ENCODE measurements at places on chromosomes 1 and 21.

DNA sequence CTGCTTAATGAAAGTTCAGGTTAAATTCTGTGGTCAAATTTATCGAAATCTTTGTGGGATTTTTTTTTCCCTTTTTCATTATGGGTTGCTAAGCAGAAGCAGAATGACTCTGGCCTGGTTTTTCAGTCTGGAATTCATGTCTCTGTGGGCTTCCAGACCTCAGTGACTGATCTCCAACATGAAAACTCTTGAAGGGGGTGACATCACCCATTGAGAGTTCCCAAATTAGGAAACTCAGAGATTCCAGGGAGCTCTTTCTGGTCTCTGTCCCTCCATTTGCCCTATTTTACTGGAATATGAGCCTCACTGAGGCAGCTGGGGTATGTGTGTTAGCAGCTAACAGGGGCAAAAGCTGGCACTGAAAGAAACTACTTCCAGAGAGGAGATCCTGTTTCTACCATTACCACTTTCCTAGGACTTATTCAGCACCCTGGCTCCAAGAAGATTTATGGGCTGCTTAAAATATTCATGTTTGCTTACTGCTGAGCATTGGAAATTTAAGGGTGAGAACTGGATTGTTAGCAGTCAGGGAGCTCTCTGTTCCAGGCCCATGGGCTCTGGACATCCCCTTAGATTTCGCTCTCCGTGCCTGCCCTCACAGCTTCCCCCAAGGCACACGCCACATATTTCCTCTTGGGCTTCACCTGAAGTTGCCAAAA, 203.4 kb upstream of the SPAG17 start:
- no peak for DNase-seq

- DNase-seq = no peak
Observed at GRCh38 chr1:54499360-54500106, 48.5 kb upstream of the ACOT11 start.

DNA sequence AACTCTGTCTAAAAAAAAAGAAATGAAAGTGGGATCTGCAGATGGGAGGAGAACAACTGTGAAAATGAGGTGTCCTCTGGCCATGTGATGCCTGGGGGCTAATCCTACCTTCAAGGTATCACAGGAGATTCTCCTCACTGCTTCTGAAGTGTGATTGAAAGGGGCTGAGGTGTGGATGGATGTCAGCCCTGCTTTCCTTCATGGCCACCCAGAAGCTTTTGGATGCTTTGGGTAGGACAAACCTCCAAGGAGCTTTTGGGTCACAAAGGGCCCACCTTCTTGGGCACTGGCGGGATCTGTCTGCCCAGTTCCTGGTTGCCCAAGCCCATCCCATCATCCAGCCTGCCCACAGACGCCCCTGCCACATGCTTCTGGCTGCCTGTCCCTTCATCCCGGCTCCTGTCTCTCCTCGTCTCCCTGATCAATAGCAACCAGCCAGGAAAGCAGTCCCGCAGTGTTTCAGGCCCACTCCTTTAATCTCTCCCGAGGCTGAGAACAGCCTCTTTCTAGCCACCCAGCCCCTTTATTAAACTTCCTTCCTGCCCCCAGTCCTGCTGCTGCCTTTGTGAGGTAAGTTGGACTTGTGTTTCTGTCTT, 87.2 kb downstream of the MAN1C1 start:
- no peak for DNase-seq

GRCh38 chr1:68166348-68166747, 66.0 kb downstream of the WLS start:
- DNase-seq = no peak

- DNase-seq = no peak
Observed at GRCh38 chr1:65825741-65826140, 33.0 kb downstream of the PDE4B start.

- DNase-seq = no peak
Observed at GRCh38 chr1:155003227-155003765, 694 bp downstream of the ZBTB7B start.

- no peak for DNase-seq
Observed at GRCh38 chr1:3068564-3069431, at the start of gene PRDM16. Gene PRDM16 (plus strand): TSS chr1:3069203. CDS start chr1:3069260, 57 bp downstream.

- DNase-seq = no peak
Observed at GRCh38 chr1:8533124-8533523, 215.2 kb downstream of the SLC45A1 start.
